NCI-H226 (cell line): ENCODE measurements at places on chromosomes 5 and 9.

DNA sequence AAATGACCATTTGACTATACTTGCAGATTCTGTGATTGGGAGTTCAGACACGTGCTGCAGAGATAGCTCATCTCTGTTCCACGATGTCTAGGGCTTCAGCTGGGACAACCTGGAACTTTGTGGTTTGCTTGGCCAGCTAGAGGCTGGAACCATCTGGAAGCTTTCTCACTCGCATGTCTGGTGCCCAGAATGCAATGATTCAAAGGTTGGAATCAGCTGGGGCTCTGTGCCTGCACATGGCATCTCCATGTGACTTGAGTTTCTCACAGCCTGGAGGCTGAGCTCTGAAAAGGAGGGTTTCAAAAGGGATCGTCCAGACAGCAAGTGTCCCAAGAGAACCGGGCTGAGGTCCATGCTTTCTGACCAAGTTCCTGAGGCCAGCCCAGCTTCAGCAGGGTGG, 465.2 kb downstream of the GADD45G start:
- no peak for DNase-seq

GRCh38 chr5:170439944-170440269, 50.7 kb upstream of the KCNMB1 start:
- no peak for DNase-seq

- DNase-seq, result no peak
Observed at GRCh38 chr5:43693411-43693810, 90.4 kb downstream of the NNT start.

GRCh38 chr5:103428411-103428871, 134.1 kb downstream of the NUDT12 start:
- DNase-seq, result no peak

GRCh38 chr9:74543145-74543544, 46.0 kb downstream of the RORB start:
- no peak for DNase-seq

DNA sequence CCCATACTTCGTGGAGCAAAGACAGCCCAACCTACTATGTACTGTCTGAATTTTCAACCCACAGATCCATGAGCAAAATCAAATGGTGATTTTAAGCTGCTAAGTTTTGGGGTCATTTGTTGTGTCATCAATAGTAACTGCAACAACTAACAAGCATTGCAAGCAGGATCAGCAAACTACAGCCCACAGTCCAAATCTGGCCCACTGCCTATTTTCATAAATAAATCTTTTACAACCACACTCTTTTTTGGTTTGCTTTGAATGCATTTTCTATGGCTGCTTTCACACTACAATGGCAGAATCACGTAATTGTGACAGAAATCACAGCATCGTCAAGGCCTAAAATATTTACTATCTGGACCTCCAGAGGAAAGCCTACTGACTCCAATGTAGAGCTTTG, 237.2 kb upstream of the TRIM32 start:
- DNase-seq, result no peak

GRCh38 chr9:37650299-37650872, 368 bp upstream of the FRMPD1 start:
- no peak for DNase-seq

DNA sequence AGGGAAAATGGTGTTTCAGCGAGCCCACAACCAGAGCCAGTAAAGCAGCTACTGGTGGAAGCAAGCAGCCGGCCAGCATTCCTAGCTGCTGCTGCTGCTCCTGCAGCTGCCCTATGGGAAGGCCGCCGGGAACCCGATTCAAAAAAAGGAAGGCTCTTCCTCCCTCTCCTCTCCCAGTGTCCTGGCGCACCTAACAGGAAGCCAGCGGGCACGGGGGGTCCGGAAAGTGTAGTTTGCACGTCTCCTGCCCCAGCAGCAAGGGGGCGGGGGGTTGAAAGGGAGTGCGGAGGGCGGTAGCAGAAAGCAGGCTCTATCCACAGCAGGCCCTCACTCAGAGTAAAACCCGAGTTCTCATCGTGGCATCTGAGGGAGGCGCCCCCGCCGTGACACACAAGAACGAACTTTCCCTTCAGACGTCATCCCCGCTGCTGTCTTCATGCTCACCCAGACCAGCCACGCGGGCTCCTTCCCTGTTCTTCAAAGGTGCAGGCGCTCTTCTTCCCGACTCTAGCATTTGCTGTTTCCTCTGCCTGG, 16.5 kb downstream of the GRXCR2 start:
- no peak for DNase-seq

GRCh38 chr9:92538541-92538940, 2.8 kb upstream of the ECM2 start:
- DNase-seq, result no peak

- DNase-seq, result no peak
Observed at GRCh38 chr9:72667181-72667580, 145.8 kb downstream of the TMC1 start.

DNA sequence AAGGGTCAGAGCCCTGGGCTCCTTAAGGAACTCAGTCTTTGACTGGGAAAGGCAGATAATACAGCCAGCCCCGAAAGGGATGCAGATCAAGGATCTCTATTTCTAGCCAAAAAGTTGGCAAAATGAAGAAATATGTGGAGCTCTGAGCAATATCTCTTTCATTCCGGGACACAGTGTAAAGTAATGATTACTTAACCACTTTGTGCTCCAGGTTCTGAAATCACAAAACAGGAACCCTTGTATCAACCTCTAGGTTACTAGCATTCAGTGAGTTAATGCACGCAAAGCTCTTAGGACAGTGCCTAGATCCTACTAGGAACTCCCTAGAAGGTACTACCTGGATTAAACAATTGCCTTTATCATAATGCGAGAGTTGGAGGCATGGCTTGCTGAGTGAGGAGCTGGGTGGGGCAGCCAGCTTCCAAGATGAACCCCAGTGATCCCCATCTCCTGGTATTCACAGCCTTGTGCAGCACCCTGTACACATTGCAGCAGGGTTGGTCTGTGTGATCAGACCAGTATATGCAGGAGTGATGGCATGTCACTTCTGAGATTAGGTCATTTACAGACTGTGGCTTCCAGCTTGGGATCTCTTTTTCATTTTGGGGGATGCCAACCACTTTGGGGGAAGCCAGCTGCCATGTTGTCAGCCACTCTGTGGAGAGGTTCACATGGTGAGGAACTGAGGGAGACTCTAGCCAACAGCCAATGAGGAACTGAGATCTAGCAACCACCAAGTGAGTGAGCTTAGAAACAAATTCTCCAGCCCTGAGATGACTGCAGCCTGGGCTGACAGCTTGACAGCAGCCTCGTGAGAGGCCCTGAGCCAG, 103.1 kb upstream of the SLC44A1 start:
- DNase-seq, result no peak
